ENCODE measurements at places on chromosomes 2 and 18.
A peak's percentile ranks its signal among the peaks of the same experiment; 100 is the strongest.

- no peak for DNase-seq
Measured at GRCh38 chr2:217924346-217924901, 78.4 kb downstream of the TNS1 start.

- no peak for DNase-seq
Measured at GRCh38 chr18:45275367-45276113, 339.7 kb upstream of the SLC14A2 start.

DNA sequence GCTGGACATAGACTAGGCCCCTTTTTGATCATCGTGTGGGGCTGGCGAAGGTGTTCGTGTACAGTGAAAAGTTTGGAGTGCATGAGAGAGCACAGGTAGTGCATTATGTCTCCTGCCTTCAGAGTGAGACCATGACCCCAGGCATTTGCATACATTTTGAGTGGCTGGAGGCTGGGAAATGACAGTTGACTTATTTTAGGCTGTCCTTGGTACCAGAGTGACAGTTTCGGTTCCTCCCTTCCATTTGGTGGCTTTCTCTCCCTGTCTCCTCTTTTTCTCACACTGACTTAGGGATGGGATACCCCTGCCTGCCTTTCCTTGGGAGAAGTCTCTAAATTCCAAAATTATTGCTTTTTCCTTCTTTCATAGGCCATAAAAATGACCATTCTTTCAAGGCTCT is 20.1 kb downstream of the SERPINB12 start:
- no peak for DNase-seq

GRCh38 chr18:73235491-73235890 is 367.7 kb upstream of the NETO1 start:
- DNase-seq = no peak

- DNase-seq = peak; percentile 37
Measured at GRCh38 chr2:42881732-42882131, 89.3 kb upstream of the HAAO start.

- DNase-seq = no peak
Measured at GRCh38 chr2:231369580-231370428, 25.7 kb upstream of the B3GNT7 start.

DNA sequence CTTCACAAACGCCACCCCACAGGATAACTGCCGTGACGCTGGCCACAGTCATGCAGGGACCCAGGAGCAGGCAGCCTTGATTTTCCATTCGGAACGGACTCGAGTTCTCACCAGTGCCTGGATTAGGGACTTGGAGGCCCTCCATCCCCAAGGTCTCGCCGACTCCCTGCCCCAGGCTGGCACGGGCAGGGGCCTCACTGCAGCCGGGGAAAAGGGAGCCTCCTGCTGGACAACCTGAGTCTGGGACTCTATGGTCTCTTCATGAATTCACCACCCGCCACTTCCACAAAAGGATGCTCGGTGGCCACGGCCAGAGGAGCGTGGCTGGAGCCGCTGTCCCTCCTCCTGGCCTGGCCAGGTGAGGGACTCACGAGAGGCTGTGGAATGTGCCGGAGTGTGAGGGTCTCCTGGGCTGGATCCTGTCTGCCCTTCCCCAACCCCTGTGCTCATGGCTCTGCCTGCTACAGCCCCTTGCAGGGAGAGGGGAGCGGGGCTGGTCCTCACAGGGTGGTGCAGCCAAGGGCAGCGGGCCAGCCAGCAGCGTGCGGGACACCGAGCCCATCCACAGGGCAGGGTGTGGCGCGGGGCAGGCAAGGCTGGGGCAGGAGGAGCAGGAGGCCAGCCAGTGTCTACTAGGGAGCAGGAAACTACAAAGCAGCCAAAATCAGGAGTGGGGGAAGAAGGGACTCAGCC is 42.3 kb downstream of the AQP12A start:
- DNase-seq = no peak

DNA sequence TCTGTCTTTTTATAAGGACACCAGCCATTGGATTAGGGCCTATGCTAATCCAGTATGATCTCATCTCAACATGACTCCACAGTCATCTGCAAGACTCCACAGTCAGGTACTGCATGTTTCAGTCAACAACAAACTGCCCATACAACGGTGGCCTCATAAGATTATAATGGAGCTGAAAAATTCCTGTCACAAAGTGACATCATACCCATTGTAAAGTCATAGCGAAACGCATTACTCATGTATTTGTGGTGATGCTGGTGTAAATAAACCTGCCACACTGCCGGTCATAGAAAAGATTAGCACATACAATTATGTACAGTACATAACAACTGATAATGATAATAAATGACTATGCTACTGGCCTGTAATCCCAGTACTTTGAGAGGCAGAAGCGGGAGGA is 102.2 kb downstream of the TEX51 start:
- no peak for DNase-seq

- DNase-seq = no peak
Measured at GRCh38 chr2:147463881-147464520, 380.8 kb upstream of the ACVR2A start.

DNA sequence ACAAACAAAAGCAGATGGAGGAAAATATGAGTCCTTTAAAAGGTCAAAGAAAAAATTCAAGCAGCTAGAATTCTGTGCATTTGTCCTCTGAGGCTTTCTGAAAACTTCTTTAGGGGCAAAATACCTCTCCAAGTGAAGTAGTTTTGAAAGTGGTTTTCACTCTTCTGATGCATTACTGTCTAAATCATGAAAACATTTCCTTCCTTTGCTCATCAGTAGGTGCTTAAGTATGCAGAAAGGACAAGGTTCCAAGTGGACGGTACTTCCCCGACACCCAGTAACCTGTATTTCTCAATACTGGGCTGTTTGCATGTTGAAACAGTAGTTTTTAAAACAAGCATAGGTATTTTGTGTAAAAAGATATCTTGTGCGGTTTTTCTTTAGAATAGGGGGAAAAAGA is 189.1 kb upstream of the ERBB4 start:
- no peak for DNase-seq

- no peak for DNase-seq
Measured at GRCh38 chr2:133200684-133201421, 367.4 kb downstream of the NCKAP5 start.

DNA sequence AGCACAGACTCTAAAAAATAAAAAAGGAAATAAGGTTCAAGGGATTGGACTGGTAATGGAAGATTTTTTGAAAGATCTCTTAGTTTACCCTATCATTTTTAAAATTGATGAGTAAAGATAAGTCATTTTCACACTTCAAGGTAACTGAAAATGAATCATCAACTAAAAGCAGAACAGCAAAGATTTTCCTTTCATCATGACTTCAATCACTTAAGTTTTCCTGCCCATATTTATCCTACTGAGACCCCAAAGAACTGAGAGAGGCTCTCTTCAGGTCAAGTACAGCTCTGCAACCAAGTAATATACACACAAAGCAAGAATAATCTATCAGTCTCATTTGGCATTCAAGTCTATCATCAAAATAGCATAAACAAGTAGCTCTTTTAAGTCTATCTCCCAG is 540.7 kb downstream of the METTL4 start:
- DNase-seq = no peak

DNA sequence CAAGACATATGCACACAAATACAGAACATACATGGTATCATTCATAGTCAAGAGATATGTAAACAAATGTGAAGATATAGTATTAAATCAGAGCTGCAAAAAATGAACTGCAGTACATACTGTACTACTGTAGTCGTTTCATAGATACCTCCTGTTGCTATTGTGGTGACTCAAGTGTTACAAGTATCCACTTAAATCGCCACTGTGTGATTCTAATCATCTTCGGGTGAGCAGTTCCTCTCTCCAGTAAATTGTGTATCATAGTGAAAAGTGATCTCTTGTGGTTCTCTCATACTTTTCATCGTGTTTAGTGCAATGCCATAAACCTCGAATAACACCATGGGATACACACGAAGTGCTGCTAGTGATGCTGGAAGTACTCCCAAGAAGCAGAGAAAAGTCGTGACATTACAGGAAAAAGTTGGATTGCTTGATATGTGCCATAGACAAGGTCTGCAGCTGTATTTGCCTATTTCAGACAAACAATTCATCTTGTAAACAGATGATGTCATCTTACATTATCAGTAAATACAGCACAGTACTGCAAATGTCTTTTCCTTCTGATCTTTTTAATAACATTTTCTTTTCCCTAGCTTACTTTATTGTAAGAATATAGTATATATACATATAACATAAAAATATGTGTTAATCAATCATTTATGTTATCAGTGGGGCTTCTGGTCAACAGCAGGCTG is 222.2 kb downstream of the BCL11A start:
- DNase-seq = no peak

DNA sequence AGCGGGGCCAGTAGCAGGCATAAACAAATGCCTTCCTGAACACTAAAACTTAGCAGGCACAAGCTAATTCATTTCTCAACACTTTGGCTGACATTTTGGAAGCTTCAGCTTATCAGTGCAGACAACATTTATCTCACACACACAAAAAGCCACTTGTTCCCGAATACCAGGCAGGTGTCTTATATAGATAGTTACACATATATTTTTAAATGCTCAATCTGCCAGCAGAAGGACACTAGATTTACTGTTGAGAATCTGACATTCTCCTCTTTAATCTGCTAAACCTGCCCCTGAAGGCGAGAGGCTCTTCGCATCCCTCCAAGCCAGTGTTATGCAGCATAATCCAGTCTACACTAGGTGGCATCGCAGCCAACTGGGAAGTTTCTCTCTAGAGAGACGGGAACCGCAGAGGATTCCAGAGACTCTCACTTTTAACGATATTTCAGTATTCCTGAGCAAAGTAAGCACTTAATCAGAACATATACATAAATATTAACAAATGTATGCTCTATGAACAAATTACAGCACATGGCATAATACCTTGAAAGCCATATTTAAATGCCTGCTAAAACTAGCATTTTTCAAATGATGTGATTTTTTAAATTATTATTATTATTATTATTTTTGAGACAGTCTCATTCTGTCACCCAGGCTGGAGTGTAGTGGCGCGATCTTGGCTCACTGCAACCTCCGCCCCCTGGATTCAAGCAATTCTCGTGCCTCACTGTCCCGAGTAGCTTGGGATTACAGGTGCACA is 90.2 kb upstream of the SCG2 start:
- no peak for DNase-seq

DNA sequence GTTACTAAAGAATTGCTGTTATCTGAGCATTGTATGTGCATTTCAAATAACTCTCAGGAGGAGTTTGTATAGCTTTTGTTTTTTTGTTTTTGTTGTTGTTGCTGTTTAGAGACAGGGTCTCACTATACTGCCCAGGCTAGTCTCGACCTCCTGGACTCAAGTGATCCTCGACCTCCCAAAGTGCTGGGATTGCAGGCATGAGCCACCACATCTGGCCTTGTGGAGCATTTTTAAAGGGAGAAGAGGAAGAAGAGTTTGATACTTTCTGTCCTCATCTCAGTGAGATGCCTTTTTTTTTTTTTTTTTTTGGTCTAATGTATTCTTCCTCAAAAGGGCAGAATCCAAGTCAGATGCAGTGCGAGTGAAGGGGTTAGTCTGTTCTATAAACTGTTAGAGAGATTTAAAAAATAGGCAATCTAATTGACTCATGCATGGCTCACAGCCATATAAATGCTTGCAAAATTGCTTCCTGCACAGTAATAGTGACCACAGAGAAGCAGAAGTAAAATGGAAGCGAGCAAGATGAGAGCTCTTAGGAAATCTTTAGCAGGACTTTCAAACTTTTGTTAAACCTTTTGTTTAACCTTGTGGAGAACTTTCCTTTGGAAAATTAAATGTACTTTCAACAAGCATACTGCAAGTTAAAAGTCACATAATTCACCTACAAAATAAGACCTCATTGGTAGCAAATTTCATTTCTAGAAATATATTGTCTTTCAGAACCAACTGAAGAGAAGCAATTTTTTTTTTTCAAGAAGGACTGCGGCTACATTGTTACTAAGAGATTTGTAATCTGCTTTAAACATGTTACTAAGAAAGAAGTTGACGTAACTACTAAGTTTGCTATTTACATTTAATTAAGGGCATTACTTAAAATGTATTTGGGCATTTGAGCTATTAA is 52.3 kb upstream of the ROCK1 start:
- DNase-seq = no peak

DNA sequence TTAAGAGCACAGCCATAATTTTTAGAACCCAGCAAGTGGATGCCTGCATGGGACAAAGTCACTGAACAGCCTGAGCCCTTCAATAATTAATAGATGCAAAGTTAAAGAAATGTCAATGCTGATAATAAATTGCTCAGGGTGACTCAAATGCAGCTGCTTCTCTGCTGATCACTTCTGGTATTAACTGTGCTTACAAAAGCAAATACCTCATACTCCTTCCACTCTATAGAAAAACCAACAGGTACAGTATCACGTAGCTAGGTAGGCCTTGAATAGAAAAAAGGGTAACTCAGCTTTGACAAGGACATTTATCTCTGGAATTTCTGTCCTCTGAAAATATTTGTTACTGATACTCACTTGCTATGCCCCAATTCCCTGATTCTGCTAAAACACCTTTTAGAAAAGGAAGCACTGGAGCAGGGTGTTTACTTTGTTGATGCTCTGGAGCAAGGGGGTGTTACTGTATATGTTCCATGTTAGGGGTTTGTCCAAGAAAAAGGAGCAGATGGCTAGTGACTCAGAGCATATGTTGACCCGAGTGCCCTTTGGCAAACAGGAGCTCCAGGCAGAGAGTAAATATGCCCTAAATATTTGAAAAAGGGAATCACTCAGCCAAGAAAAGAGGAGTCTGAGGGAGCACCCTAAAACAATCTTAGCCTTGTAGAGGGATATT is 59.1 kb upstream of the RTN4 start:
- DNase-seq = peak; percentile 10

DNA sequence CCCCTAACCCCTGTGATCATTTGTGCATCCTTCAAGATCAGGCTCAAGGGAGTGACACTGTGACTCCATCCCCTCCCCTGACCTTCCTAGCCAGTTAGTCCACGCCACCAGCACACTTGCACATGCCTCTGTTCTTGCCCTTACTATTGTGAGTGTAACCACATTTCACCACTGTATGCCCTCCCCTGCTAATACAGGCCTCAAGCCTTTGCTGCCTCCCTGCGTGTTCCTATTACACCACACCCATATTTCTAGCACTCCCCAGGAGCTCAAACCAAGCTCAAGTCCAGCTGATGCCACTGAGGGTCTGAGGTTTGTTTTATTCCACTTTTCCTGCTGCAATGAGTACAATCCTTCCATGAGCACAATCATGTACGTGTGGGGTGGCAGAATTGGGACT is 288.9 kb upstream of the FBXO11 start:
- no peak for DNase-seq

- DNase-seq = no peak
Measured at GRCh38 chr2:120564213-120565094, 171.2 kb upstream of the GLI2 start.

GRCh38 chr2:239685556-239685955 is 284.7 kb upstream of the HDAC4 start:
- peak; percentile 47 for DNase-seq

DNA sequence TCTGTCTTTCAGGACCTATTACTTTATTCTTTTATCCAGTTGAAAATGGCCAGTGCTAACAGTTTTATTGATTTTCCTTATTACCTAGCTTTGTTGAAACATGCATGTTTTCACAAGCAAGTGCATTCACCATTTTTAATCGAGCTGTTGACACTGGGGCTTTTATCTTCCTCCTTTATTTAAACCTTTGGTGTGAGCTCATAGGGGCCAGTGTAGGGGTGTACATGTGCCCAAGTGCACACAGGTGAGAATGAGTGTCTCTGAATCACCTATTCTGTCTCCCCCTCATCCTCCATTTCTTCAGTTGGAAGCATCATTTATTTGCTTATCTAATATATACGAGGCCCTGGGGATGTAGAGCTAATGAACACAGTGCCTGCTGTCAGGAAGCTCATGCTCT is 199.1 kb downstream of the PRKCE start:
- DNase-seq = no peak

GRCh38 chr18:30748541-30748940 is 294.0 kb downstream of the DSC3 start:
- no peak for DNase-seq

GRCh38 chr2:168781191-168781817 is 21.1 kb upstream of the NOSTRIN start:
- no peak for DNase-seq
